Posterior vena cava (tissue), 2 donors: ENCODE measurements at places on chromosomes 5 and 9. TPM values are rescaled to one million over a fixed set of nuclear protein-coding genes. Genes with fewer than 3 reads are reported as not detected.

The ATP10B gene
- total RNA-seq: not detected

The MYO10 gene
- 11.2 TPM for total RNA-seq

The TNPO1 gene
- 94.9 TPM for total RNA-seq

The SLC45A2 gene
- total RNA-seq: not detected

The SLCO4C1 gene
- total RNA-seq: 0.37 TPM

The CCL28 gene
- 4.0 TPM for total RNA-seq

The RANBP3L gene
- 0.76 TPM for total RNA-seq

The IFNA21 gene
- total RNA-seq: not detected

The NMUR2 gene
- not detected for total RNA-seq

The PRDM9 gene
- total RNA-seq: not detected

The FOXD4L5 gene
- total RNA-seq: not detected

The LHX6 gene
- total RNA-seq: 23.6 TPM
